ENCODE measurements at places on chromosomes 5 and 9.

- DNase-seq: no peak
Measured at GRCh38 chr5:134577022-134577795, 51.7 kb downstream of the JADE2 start.

DNA sequence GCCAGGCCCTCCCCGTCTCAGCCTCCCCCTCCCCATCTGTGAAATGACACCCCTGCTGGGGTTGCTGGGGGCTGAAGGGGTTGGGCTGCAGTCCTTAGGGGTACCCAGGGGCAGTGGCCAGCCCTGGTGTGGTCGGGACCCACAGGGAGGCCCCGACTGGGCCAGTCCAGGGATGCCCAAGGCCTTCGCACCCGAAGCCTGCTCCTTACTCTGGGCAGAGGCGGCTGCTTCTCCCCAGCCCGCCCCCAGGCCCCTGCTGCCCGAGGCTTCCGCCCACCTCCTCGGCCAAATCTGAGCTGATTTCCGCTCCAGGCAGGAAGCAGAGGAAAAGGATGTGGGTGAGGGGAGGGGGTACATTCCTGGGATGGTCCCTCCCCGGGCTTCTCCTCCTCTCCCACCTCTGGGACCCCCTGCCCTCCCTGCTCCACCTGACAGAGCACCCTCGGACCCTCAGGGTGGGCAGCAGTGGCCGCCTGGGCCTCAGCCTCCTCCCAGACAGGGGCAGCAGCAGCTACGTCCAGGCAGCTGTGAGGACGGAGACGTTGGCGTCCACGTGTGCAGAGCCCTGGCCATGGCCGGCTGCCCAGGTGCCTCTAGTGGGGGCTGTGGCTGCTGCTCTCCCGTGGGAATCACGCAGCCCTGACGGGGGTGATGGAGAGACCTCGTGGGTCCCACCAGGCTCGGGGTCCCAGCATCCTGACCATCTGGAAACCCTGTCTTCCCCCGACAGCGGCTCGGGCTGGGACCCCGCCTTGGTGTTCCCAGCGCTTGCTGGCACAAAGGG is 4.2 kb upstream of the NRARP start:
- DNase-seq: no peak

GRCh38 chr9:86347991-86348390 is 6.2 kb downstream of the TUT7 start:
- no peak for DNase-seq

- no peak for DNase-seq
Measured at GRCh38 chr9:128114326-128115186, 13.0 kb downstream of the PTGES2 start.

DNA sequence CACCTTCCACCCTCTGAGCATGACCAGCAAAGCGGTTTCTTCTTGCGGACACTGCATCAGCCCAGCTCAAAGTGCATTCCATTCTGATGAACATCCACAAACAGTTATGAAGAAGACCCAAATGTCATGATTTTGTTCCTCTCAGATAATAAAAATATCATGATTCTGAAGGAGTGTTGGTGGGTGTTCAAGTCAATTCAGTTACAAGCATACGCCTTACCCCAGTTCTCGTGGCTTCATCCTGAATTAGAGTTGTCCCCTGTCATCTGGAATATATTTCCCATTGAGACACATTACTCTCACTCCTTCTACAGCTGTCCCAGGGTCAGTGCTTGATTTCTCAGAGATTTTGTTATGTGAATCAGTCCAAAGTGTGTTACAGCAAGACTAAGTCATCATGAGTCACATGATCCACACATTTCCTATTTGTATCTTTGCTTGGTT is 325.4 kb downstream of the RFX3 start:
- DNase-seq: no peak

DNA sequence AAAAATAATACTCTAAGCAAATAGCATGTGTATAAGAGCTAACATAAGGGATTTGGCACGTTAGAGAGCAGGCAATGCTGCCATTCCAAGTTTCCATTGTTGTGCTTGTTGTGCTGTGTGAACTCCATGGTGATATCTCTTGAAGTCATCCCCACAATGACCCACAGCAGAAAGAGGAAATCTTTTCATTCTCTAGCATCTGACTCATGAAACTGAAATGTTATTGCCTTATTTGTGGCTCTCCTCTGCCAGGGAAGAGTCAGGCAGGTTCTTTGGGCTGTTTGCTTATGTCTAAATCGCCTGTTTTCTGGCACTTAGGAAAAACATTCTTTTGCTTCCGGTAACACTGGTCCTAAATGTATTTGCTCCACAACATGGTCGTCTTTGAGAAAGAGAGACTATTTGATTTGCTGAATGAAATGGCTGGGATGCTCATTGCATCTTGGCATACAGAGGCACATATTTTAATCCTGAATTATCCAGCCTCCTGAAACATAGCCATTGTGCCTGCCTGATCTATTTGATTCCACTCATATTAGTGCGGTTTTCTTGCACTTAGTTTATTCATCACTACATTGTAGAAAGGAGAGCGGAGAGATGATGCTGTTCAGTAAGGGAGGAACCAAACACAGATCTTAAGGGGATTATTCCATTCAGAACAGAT is 188.8 kb downstream of the CSNK1G3 start:
- DNase-seq: no peak
